Spinal cord (tissue), 10 donors: ENCODE measurements at places on chromosomes 13 and 19.

GRCh38 chr13:50678464-50679162 is 164.9 kb downstream of the DLEU7 start:
- no peak for DNase-seq

DNA sequence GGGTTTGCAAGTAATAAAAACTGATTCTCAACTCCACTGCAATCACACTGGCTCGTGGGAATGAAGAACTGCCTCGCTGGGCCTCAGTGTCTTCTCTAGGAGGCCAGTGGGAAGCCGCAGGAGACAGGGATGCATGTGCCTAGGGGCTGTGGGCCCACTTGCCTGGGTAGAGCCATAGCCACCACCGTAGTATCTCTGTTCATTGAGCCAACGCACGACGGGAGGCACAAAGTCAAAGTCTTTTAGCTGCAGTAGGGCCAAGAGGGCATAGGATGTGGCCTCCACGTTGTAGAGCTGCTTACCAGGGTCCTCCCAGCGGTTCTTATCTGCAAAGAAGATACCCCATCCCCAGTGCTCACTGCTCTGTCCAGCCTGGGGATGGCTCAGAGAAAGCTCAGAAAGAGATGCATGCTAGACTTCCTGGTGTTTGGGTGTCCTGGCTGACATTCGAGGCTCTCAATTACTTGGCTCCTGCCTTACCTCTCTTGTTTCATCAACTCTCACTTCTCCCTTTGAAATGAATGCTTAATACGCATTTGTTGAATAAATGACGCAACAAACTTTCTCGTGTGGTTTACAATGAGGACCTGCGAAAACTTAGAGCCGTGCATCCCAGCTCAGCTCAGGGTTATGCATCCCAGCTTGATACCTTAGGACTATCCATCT is 16.1 kb upstream of the TNFSF14 start:
- no peak for DNase-seq

DNA sequence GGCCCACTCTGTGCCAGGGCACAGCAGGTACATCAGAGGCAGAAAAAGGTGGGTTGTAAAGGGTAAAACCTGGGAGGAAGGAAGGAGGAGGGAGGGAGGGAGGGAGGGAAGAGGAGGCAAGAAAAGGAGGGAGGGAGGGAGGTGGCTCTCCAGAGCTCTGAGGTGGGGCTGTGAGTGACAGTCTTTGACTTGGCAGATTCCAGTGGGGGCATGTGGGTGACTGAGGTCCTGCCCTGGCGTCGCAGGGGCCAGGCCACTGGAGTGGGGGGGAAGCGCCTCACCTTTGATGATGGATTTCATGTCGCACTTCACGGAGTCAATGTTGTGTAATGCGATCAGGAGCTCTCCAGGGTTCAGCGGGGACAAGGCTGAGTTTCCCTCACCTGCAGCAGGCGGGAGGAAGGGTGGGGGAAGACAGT is 6.0 kb upstream of the RSPH6A start:
- no peak for DNase-seq

- DNase-seq = no peak
These were observed 99.6 kb downstream of the CCNA1 start for GRCh38 chr13:36531746-36532486.

- no peak for DNase-seq
These were observed 72.2 kb downstream of the MAP4K1 start for GRCh38 chr19:38545596-38545995.
